ENCODE measurements at places on chromosomes 6 and 20.

DNA sequence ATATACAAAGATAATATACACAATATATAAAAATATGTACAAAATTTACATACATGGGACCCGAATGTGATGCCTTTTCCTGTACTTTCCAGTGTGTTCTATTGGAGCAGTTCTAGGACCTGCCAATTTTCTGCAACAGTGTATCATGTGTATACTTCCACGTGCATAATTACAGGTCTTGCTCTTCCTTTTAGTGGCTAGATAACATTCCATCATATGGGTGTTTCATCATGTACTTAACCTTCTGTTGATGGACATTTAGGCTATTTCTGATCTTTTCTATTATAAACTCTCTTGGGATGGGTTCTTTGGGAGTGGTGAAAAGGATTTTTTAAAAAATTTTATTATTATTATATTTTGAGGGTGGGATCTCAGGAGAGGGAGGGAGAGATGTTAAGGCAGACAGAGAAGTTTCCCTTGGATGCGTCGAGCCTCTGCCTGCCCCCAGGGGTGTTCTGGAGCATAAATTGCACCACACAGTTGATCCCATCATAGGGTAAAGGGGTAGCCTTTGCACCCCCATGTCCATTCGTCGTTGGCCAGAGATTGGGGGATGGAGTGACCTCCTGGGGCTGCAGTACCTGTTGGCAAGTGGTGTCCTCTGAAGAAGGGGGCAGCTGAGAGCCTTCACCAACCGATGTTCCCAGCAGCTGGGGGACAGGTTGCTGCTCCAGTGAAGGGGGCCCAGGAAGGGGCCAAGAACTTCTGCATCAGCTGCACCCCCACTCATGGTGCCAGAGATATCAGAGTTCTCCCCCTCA, 110.3 kb downstream of the TOX2 start:
- DNase-seq = no peak

- DNase-seq = no peak
These were observed 13.9 kb downstream of the CEP43 start for GRCh38 chr6:167013067-167013466.

- peak; percentile 62 for DNase-seq
These were observed 6.6 kb upstream of the SLC16A10 start for GRCh38 chr6:111080698-111081097.

- peak; percentile 74 for DNase-seq
These were observed 40.8 kb upstream of the TMEM244 start for GRCh38 chr6:129901910-129902309.

DNA sequence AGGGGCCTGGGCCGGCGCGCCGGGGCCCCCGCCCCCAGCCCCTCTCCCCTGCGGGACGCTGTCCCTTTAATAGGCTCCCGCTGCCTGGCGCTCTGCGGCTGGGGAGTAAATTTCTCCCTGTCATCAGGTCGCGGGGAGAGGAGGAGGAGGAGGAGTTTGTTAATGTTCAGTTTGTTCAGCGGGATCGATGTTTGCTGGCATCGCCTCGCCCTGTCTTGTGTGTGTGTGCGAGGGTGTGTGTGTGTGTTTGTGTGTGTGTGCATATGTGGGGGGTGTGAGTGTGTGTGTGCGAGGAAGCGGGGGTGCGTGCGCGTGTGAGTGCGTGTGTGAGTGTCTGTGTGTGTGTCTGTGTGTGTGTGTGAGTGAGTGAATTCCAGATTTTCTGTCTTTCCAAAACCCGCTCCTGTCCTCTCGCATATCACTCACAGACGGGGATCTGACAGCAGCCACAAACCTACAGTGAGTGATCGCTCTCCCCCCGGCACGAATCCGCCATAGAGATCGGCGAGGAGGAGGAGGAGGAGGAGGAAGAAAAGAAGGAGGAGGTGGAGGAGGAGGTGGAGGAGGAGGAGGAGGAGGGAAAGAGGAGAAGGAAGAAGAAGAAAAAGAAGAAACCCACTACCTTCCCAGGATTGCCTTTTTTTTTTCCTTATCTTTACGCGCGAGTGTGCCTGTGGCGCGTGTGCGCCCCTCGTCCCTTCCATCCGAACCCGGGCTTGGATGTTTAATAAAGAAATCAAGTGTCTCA, at the start of gene TSHZ2:
Gene TSHZ2 (plus strand): TSS at position 169 of the 748 bp plus-strand sequence. CDS start 936 bp downstream, outside the sequence.
- DNase-seq = peak; percentile 81

- DNase-seq = no peak
These were observed 30.2 kb downstream of the MYLIP start for GRCh38 chr6:16158943-16159557.

- no peak for DNase-seq
These were observed 91.2 kb downstream of the ANKRD60 start for GRCh38 chr20:58137236-58137635.

DNA sequence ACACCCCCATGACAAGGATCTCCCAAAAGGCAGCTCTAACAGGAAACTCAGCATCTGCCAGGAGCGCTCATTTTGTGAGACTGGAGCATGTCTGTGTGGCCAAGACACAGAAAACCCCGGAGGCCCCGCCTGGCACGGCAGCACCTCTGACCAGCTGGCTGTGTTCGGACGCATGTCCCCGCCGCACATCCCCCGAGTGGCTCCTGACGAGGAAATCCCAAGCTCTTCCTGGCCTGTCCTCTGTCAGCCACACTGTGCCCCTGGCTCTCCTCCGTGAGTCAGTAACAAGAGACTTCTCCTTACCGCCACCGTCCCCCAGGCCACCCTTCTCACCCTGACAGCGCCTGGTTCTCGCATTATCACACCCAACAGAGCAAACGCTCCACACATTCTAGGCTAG, 14.4 kb downstream of the SLC2A4RG start:
- no peak for DNase-seq

- DNase-seq = no peak
These were observed 97.5 kb upstream of the TMEM30A start for GRCh38 chr6:75381877-75382633.

DNA sequence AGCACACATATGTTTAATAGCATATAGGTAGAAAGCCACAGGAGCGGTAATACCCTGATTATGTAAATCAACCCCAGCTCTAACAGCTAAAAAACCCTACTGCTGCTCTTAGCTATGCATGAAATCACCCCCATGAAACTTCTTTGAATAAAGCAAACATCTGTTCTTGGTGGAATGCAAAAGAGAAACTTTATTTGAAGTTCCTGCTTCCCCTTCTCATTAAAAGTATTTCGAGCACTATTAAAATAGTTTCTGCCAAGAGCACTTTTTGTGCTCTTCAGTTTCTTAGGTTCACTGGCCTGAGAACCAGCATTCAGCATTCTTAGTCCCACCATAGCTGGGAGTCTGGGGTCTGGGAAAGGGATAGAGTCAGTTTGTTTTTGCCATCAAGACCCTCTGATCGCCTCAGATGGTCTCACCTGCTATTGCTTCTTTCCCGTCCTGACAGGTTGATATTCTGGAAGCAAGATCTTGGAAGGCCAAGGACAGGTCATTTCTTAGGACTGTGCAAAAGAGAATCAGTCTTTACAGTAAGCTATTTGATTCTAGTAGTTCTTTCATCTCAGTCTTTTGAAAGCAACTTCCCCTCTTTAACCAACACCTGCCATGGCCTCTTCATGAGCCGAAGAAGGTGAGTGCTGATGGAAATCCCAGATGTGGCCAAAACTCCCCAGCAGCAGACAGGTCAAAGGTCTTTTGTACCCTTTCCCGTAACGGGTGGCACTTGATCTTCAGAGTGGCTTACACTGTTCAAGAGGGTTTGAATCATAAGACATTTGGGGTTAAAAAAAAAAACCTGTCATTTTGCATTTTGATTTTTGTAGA, 76.5 kb upstream of the TMEM170B start:
- DNase-seq = no peak
